ENCODE measurements at places on chromosomes 2 and 18. TPM values are rescaled to one million over a fixed set of nuclear protein-coding genes. Genes with fewer than 3 reads are reported as not detected.

KHK gene
- total RNA-seq: 1.7 TPM

PTPRM gene
- 43.1 TPM for total RNA-seq

ALLC gene
- total RNA-seq: not detected

MPP4 gene
- total RNA-seq: not detected

HSBP1L1 gene
- total RNA-seq: 35.0 TPM

SMCHD1 gene
- 37.9 TPM for total RNA-seq

RNU2-63P gene
- total RNA-seq: not detected

All from tracheal epithelial cell (primary cell).